Left cardiac atrium (tissue), 4 donors: ENCODE measurements at places on chromosomes 4 and X. TPM values are rescaled to one million over a fixed set of nuclear protein-coding genes. Genes with fewer than 3 reads are reported as not detected.

GRCh38 chr4:56048383-56048701 is 99.6 kb downstream of the CEP135 start:
- DNase-seq, result no peak

GRCh38 chr4:52051615-52052474 is 741 bp downstream of the SPATA18 start:
- DNase-seq, result peak; percentile 85

GRCh38 chr4:56902703-56903102 is 5.0 kb upstream of the REST start:
- no peak for DNase-seq

DNA sequence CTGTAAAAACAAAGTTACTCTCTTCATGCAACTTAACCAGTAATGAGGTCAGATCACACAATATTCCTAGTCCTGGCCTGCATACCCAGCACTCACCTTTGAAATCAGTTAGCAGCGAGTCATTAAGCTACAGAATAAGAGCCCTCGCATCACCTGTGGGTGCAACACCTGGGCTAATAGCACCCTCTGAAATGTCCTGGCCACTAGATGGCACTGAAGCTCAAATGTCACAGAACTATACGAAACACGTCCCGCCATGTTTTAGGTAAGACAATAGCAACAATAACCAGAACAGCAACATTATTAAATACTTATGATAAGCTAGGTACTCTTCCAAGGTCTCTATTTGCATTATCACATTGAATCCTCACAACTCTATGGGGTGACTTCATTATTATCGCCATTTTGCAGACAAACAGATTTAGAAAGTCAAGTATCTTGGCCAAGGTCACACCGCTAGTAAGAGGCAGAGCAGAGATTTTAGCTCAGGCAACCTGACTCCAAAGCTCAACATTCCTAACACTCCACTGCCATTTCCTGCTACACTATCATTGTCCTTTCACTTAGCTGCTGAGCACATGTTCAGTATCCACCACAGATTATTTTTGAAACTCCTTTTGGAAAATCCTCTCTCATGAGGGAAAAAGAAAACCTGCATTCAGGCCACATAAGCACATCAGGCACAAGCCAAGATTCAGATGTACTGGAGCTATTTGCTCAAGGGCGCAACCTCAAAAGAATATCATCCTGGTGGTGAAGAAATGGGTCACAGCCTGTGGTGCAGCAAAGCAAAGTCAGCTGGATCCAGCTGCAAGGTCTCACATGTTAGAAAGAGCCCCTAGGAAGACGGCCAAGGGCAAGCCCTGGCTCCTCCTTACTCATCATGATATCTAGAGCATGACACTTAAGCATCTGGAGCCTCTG is 59.5 kb upstream of the KDR start:
- peak; percentile 23 for DNase-seq

- DNase-seq, result no peak
These were observed 38.5 kb downstream of the TMEM156 start for GRCh38 chr4:38993683-38994082.

DNA sequence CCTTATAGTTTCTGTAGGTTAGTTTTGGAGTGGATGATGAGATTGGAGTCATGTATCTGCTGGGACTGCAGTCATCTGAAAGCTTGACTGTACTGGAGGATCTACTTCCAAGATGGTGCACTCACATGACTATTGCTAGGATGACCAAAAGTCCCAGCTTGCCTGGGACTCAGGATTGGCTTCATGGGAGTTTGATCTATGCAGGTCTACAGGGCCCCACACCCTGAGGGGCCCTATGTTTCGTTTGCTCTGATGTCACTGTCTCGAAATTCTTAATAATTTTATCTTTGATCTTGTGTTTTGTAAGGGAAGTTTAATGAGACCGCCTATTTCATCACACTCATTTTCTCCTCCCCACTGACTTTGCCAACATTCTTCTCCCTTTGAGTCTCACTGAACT is at the start of gene SMIM9:
Gene SMIM9 (minus strand): TSS at position 101 of the 400 bp plus-strand sequence. CDS start 3,806 bp downstream, outside the sequence.
- no peak for DNase-seq

- no peak for DNase-seq
These were observed 12.4 kb upstream of the SETD7 start for GRCh38 chr4:139568206-139568955.

DNA sequence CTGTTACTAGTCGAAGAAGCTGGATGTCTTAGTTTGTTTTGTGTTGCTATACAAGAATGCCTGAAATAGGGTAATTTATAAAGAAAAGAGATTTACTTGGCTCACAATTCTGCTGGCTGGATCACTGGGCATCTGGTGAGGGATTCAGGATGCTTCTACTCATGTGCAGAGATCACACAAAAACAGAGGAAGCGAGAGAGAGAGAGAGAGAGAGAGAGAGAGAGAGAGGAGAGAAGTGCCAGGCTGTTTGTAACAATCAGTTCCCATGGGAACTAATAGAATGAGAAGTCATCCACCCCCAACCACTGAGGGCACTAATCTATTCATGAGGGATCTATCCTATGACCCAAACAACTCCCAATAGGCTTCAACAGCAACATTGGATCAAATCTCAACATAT is 66.2 kb upstream of the FAM9A start:
- DNase-seq, result no peak

GRCh38 chrX:153971124-153971449 is 531 bp downstream of the HCFC1 start:
- DNase-seq, result peak; percentile 92

- no peak for DNase-seq
These were observed 85.3 kb upstream of the NKX1-1 start for GRCh38 chr4:1491328-1492141.

- DNase-seq, result no peak
These were observed 69.8 kb downstream of the SHROOM3 start for GRCh38 chr4:76504613-76505465.

DNA sequence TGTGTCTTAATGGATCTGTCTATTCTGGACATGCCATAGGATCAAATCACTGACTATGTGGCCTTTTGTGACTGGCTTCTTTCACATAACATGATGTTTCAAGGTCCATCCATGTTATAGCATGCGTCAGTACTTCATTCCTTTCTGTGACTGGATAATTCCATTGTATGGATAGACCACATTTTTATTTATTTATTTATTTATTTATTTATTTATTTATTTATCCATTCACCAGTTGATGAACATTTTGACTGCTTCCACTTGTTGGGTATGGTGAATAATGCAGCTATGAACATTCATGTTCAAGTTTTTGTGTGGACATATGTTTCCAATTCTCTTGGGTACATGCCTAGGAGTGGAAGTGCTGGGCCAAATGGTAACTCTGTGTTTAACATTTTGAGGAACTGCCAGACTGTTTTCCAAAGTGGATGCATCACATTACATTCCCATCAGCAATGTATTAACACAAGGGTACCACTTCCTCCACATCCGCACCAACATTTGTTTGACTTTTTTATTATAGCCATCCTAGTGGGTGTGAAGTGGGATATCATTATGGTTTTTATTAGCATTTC is 14.0 kb downstream of the RTL5 start:
- DNase-seq, result no peak

GRCh38 chr4:40350627-40351227 is 15.6 kb downstream of the CHRNA9 start:
- DNase-seq, result no peak

- DNase-seq, result no peak
These were observed 197.0 kb downstream of the FAT4 start for GRCh38 chr4:125511715-125512114.

DNA sequence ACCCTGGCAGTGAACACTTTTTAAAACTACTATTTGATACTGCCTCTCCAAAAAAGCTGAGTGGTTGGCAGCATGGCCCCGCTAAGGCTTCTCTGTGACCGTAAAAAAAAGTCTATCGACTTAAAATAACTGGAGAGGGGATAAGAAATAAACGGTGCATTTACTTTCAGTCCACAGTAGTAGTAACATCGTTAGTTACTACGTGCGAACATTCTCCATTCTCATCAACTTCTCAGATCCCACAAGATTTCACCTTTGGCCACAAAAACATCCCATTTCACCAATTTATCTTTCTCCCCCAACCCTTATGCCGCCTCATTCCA is 524 bp upstream of the EXOSC9 start:
- no peak for DNase-seq

- DNase-seq, result peak; percentile 29
These were observed 31.2 kb downstream of the PJA1 start for GRCh38 chrX:69133921-69134542.

- no peak for DNase-seq
These were observed 72.6 kb downstream of the METTL14 start for GRCh38 chr4:118757761-118758251.

DNA sequence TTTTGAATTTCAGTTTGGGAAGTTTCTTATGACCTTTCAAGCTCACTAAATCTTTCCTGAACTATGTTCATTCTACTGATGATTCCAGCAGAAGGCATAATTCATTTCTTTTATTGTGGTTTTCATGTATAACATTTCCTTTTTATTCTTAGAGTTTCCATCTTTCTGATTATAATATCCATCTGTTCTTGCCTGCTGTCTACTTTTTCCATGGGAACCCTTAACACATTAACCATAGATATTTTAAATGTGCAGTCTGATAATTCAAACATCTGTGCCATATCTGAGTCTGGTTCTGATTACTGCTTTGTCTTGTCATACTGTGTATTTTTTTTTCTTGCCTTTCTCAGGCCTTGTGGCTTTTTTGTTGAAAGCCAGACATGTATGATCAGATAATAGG is 234.7 kb downstream of the COX7B2 start:
- no peak for DNase-seq

DNA sequence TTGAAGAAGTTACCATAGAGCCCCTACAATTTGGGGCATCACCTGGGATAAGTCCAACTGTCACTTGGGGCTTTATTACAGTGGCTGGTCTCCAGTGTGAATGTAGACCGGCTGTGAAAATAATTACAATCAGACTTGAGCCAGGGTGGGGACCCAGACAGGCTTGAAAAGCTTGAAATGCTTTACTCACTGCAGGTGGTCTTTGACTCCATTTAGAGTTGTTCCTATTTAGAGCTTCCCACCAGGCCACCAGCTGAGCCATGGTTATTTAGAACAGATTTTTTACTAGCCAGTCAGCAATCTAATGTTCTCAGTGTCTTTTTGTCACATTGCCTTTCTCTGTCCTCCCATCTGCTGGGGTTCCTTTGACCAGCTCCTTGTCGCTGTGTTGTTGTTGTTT is 5.7 kb downstream of the ARHGAP10 start:
- DNase-seq, result no peak

DNA sequence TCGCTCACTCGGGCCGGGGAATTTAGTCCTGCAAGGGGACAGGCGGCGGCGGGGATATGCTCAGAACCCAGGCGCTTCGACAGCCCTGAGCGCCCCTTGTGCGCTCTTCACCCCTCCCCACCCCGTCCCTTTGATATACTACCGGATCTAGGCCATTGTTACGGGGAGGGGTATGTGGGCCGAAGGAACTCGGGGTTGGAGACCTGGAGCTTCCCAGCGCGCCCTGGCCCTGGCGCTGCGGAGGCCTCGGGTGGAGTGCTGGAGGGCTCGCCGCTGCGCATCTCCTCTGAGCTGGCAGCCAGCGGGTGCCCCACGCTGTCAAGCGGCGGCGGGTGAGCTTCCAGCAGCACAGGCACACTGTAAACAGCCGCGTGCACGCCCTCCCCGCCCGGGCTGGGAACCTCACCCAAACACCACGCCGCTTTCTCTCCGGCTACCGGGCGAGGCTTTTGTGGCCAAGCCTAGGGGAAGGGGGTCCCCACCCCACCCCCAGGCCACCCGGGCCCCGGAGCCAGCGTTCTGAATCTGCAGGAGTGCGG is 54.5 kb upstream of the BCOR start:
- no peak for DNase-seq

GRCh38 chr4:13534344-13535063 is 9.8 kb downstream of the NKX3-2 start:
- no peak for DNase-seq

GRCh38 chr4:145507636-145508035 is 26.0 kb downstream of the SMAD1 start:
- no peak for DNase-seq

- DNase-seq, result peak; percentile 52
These were observed 533 bp downstream of the IL15 start for GRCh38 chr4:141636771-141637460.

GRCh38 chr4:156732634-156733033 is 239.0 kb downstream of the PDGFC start:
- no peak for DNase-seq

DNA sequence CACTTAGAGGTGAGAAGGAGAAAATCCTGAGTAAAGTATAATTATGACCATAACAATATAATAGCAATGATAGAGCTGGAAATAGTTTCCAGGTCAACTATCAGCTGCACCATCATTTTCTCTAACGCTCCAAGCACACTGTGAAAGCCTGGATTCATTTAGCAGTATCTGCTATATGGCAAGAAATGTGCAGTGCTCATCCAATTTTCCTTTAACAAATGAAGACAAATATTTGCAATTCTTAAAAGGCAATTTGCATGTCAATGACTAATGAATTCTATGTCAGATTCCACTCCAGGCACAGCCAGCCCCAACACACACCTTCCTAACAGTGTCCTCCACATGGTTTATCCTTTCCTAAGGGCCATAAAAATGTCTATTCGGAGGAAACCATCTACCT is 12.7 kb downstream of the PRSS12 start:
- DNase-seq, result no peak

GRCh38 chrX:23372220-23372902 is 37.7 kb downstream of the PTCHD1 start:
- no peak for DNase-seq

DNA sequence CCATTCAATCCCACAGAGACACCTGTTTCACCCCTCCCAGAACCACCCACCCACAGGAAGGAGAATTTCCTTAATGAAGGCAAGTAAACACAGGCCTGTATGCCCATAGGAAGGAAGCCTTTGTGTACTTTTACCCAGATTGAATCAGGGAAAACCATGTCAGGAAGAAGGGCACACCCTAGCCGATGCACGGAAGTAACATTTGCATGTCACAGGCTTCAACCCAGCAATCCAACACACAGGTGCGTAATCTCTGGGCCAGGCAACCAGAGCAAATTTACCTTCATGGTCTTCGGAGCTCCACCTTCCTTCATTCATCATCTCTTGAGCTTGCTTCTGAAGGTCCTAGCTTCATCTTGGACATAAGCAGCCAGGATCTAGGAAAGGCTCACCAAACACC is 206.3 kb downstream of the SHROOM3 start:
- no peak for DNase-seq

Gene WFS1
- total RNA-seq, result 68.0 TPM

Gene CSAG3
- total RNA-seq, result not detected

Gene APELA
- total RNA-seq, result not detected

Gene TSPAN6
- 8.0 TPM for total RNA-seq

Gene IRS4
- not detected for total RNA-seq

Gene NUP62CL
- total RNA-seq, result 0.29 TPM

Gene EXOC1L
- total RNA-seq, result not detected

Gene MAGED4
- 1.8 TPM for total RNA-seq

Gene TMPRSS11D
- total RNA-seq, result not detected

Gene SLC49A3
- 14.0 TPM for total RNA-seq

Gene MAGEA2B
- total RNA-seq, result not detected

Gene MAGEA11
- total RNA-seq, result not detected
